Muscle of leg (tissue), 16 donors: ENCODE measurements at places on chromosomes 7 and 10. TPM values are rescaled to one million over a fixed set of nuclear protein-coding genes. Genes with fewer than 3 reads are reported as not detected.

DNA sequence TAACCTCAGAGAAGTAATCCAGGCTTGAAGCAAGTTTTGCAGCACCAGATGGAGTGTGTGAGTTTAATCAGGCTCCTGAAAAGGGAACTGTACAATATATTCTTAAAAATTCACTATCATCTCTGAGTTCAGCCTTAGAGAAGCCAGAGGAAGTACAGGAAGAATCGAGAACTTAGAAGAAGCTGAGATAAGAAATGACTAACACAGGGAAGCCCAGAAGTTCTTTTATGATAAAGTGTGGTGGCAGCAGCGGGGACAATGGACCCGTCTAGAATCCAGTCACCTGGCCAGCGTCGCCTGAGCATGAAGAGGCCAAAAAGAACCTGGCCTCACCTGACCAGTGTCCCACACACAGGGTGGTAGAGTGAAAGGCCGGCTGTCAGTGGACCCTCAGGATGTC is 161.0 kb downstream of the USP6NL start:
- no peak for DNase-seq

SHH gene
- polyA plus RNA-seq = 0.04 TPM

GRCh38 chr10:132627666-132628531 is 90.3 kb downstream of the INPP5A start:
- DNase-seq = peak; percentile 53

DNA sequence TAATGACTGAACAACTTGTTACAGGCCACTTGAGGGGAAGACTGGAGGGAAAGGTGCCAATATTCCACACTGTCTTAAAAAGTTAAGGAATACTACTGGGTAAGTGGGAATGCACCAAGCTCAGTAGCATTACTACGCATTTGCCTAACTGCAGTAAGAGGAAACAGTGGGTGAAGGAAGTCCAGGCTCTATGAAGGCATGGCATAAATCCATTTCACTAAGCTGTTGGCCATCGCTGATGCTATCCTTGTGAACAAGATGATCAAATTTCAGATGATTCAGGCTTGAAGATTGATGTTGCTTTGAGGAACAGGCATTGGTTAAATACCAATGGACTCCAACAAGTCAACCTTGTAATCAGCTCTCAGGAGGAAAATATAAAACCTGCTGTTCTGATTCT is 44.2 kb upstream of the TES start:
- DNase-seq = no peak

PTF1A gene
- not detected for polyA plus RNA-seq

URGCP gene
- polyA plus RNA-seq = 22.4 TPM

- DNase-seq = peak; percentile 61
Measured at GRCh38 chr10:16612115-16612980, 90.7 kb upstream of the C1QL3 start.
